Stimulated activated CD8-positive, alpha-beta memory T cell treated with anti-CD3 and anti-CD28 coated beads, Interleukin-7, amount 100 ng/mL, for 24 hours (primary cell): ENCODE measurements at places on chromosomes 7 and 10.

GRCh38 chr10:114538181-114538906 is 119.7 kb downstream of the ABLIM1 start:
- no peak for DNase-seq

- no peak for DNase-seq
Observed at GRCh38 chr7:15305002-15305600, 256.7 kb downstream of the AGMO start.

DNA sequence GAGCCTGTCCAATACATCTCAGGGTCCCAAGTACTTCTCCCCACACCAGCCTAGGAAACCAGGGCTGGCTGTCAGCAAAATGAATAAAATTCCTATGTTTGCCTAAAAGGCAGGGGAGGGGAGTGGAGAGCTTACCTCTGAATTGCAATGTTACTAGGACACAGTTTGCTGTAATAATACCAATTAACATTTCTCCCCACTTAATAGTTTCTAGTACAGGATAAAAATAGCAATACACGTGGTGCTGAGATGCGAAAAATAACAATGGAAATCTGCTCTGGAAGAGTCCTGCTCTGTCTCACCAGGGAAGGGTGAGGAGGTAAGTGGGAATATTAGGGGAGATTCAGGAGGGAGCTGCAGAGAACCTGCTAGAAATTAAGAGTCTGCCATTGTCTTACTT is 112.3 kb downstream of the PLXNA4 start:
- DNase-seq: no peak

GRCh38 chr10:75261813-75262705 is 26.3 kb upstream of the COMTD1 start:
- DNase-seq: no peak

DNA sequence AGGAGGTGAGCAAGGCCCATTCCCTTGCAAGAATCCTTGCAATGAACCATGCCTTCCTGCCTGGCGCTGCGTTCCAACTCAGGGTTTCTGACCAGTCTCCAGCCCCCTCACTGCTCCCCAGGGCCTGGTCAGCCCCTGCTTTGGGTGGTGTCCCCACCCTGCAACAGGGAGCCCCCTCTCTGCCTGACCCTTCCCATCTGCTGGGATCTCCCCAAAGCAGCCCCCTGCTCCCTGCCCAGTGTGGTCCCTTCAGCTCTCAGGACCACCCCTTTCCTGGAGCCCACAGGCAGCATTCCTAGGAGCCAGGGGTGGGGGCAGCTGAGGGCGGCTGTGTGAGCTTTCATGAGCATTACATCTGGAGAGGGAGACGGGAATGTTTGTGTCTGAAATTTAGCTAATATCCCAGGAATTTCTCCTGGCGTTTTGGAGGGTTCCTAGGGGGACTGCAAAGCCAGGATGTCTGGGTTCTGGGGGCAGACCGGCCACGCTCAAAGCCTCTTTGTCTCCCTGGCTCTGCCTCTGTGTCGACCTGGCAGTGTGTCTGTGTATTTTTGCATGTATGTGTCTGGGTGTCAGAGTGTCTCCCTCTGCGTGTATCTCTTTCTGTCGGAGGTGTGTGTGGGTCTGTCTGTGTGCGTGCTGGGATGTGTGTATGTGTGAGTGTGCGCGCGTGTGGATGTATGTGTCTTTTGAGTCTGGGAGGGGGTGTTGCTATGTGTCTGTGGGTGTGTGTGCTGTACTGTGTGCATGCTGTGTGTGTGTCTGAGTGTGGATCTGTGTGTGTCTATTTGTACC is 300.5 kb upstream of the ZMIZ1 start:
- DNase-seq: no peak
